ENCODE measurements at places on chromosomes 4 and X. TPM values are rescaled to one million over a fixed set of nuclear protein-coding genes. Genes with fewer than 3 reads are reported as not detected.
A peak's percentile ranks its signal among the peaks of the same experiment; 100 is the strongest.

GRCh38 chr4:164765096-164765495 is 11.2 kb downstream of the SMIM31 start:
- no peak for DNase-seq
- H3K36me3 ChIP-seq = no peaks in the 10 kb centered on the region
- no peak overlapping the region for H3K27ac ChIP-seq
- H3K4me1 ChIP-seq = no peaks in the 10 kb centered on the region

The BEX4 gene
- total RNA-seq = 9.7 TPM

DNA sequence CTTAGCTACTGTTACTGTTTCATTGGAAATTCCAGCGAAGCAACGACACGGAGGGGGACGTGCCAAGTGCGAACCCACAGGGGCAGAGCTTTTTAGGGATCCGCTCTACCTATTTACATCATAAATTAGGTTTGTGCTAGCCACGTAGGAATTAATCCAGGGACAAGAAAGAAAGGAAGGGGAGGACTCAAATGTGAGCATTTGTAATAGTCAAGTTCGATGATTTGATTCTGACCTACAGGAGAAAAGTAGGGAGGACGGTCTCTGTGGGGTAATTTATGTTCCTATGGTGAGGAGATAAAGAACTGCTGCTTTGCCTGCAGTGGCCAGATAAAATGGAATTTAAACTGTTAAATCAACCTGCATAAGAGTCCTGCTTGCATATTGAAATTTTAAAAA is 1.7 kb downstream of the INTS6L start:
- peak overlapping the region; percentile 97 for H3K27ac ChIP-seq
- H3K36me3 ChIP-seq = peaks cover 22% of the 10 kb centered on the region
- peak overlapping the region; percentile 96 for H3K4me3 ChIP-seq
- DNase-seq = no peak
- peaks cover 40% of the 10 kb centered on the region for H3K4me1 ChIP-seq

- peaks cover 1% of the 10 kb centered on the region for H3K27me3 ChIP-seq
- H3K4me3 ChIP-seq = no peak overlapping the region
- DNase-seq = no peak
- H3K27ac ChIP-seq = no peak overlapping the region
- H3K36me3 ChIP-seq = no peaks in the 10 kb centered on the region
These were observed 89.1 kb downstream of the PTPN13 start for GRCh38 chr4:86683167-86683566.

The CT45A2 gene
- total RNA-seq = not detected

GRCh38 chrX:153708415-153708814 is 15.8 kb downstream of the BCAP31 start:
- H3K27me3 ChIP-seq = no peaks in the 10 kb centered on the region
- H3K4me1 ChIP-seq = no peaks in the 10 kb centered on the region
- DNase-seq = peak; percentile 52
- peaks cover 12% of the 10 kb centered on the region for H3K36me3 ChIP-seq

The TMA16 gene
- 58.4 TPM for total RNA-seq

DNA sequence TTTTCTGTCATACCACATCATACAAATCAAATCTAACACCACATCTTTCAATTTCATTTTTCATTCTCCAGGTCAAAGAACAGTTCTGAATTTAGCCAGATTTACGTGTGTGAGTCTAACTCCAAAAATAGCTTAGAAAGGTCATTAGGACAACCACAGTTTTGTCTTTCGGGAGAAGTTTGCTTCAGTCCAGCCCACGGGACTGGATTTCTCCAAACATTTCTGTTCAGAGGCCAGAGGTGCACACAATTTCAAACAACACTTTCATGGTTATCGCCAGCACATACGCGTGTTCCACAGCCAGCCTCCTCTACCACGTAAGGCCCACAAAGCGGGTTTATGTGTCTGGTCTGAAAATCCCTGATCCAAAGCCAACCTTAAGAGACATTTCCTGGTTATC is 65.9 kb downstream of the VEGFC start:
- no peaks in the 10 kb centered on the region for H3K4me1 ChIP-seq
- no peaks in the 10 kb centered on the region for H3K36me3 ChIP-seq
- DNase-seq = no peak
- H3K27ac ChIP-seq = no peak overlapping the region

The ZCCHC18 gene
- 1.5 TPM for total RNA-seq

The CTAG1A gene
- not detected for total RNA-seq

- no peaks in the 10 kb centered on the region for H3K36me3 ChIP-seq
- peaks cover 5% of the 10 kb centered on the region for H3K27me3 ChIP-seq
- DNase-seq = no peak
These were observed 16.9 kb downstream of the TMPRSS11B start for GRCh38 chr4:68228568-68228967.

The ABRAXAS1 gene
- total RNA-seq = 19.4 TPM

DNA sequence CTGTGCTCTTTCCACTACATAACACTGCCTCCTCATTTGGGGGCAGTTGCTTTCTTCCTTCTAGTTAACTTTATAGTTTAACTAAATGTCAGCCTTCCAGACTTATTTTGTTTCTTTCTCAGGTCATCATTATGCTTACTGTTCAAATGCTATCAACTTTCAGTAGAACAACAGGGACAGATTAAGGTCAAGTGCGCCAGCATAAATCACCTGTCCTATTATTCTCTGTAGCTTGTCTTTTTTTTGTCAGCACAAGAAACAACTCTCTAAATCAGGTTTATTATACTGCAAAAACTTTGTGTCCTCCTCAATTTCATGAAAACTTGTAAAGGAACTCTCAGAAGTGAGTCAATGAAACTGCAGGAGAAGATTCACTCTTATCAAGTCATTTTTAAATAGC is 19.6 kb downstream of the SPANXA2 start:
- H3K4me3 ChIP-seq = no peak overlapping the region
- H3K4me1 ChIP-seq = no peaks in the 10 kb centered on the region
- no peak for DNase-seq
- H3K27me3 ChIP-seq = no peaks in the 10 kb centered on the region
- H3K36me3 ChIP-seq = no peaks in the 10 kb centered on the region
- H3K27ac ChIP-seq = no peak overlapping the region

- no peak overlapping the region for H3K27ac ChIP-seq
- no peak for DNase-seq
- H3K36me3 ChIP-seq = no peaks in the 10 kb centered on the region
- peaks cover 3% of the 10 kb centered on the region for H3K27me3 ChIP-seq
- peaks cover 6% of the 10 kb centered on the region for H3K4me1 ChIP-seq
These were observed 102.5 kb downstream of the SH3RF1 start for GRCh38 chr4:169167957-169168858.
